ENCODE measurements at places on chromosomes 7 and 10. TPM values are rescaled to one million over a fixed set of nuclear protein-coding genes. Genes with fewer than 3 reads are reported as not detected.

DNA sequence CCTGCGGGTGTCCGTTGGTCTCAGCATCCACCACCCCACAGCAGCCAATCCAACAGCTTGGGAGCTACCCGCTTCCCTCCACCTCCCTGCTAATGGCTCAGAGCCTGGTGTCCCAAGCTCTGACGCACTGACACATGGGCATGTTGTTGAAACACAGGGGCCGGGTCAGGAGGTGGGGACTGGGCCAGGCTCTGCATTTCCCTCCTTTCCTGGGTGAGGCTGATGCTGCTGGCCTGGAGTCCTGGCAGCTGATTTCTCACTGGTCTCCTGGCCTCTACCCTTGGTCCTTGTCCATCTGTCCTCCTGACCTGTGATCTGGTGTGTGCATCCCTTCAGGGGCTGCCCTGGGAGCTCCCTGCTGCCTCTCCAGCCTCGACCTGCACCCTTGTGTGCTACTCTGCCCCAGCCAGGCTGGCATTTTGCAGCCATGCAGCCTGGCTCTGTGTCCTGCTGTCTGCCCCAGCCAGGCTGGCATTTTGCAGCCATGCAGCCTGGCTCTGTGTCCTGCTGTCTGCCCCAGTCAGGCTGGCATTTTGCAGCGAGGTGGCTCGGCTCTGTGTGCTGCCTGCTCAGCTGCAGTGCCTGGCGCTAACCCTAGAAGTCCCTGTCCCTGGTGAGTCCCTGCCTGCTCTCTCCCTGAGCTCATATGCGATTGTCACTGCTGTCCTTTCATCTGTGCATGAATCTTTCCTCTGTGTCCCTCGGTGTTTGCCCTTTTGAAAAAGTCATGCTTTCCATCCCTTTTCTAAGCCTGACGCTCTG lies 14.0 kb downstream of the AMZ1 start:
- DNase-seq, result no peak

DNA sequence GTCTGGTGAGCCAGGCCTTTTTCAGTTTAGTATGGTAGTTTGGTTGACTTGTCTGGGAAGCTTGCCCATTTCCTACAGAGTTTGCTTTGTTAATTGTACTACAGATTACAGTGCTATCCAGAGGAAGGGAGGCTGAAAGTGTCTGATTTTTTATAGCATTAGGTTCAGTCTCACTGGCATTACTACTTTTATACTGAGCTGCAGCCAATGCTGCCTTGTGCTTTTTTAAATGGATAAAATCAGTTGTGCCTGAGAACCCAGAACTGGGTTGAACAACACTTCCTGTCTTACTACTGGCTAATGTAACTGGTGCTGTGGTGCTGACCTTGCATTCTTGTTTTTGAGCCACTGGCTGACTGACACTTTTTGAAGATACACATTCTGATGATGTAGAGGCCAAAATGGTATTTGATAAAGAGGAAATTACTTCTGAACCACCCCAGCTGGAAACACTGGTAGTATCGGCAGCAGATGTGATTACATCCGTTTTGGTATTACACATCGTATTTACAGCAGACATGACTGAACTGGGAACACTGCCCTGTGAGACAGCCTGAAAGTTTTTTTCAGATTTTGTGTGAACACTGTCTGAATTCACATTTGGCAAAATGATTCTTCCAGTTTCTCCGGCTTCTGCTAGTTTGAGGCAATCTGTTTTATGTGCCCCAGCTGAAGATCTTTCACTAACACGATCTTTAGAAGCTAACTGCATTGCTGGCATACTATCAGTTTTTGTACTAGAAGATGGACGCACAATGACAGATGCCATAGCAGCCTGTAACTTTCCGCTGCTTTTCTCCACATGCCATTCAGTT lies 74.1 kb downstream of the NRBF2 start:
- no peak for DNase-seq

SPOCK2 gene
- 7.4 TPM for total RNA-seq

DNA sequence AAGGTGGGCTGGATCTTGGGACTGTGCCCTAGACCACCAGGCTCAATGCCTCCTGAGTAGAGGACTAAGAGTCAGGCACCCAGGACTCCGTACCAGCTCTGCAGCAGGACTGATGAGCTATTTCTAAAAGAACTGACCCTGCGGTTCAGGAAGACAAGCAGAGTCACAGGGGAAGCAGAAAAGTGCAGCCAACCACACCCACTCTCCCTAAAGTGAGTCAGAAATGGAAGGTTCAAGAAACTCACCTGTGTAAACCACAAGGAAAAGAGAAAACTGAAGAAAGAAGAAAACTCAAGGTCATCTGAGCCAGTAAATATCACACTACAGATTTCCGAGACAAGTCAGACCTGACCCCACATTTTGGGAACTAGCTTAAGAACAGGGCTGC lies 2.5 kb downstream of the PARP12 start:
- DNase-seq, result no peak

DNA sequence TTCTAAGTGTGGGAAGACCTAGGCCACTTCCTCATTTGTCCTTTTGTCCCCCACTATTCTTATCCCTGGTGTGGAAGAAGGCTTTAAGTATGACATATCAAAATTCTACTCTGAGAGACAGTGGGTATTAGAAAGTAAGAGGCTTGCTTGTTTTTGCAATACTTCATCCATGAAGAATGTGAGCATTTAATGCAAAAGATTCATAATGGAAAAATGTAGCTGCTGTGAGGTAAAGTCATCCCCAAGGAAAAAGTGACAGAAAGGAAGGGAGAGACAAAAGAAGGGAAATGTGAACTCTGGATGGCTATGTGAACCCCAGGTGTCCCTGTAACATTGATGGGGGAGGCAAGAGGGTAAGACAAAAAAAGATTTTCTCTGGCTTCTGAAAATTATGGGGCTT lies 607.5 kb downstream of the SORCS1 start:
- no peak for DNase-seq

DNA sequence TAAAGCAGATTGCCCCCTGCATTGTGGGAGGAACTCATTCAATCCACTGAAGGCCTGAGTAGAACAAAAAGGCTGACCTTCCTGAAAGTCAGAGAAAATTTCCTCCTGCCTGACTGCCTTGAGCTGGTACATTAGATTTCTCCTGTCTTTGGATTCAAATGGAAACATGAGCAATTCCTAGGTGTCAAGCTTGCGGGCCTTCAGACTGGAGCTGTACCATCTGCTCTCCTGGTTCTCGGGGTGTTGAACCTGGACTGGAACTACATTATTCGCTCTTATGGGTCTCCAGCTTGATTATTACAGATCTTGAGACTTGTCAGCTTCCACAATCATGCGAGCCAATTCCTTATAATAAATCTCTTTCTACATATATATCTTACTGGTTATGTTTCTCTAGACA lies 173.6 kb upstream of the STEAP4 start:
- no peak for DNase-seq

HOXA2 gene
- total RNA-seq, result 4.3 TPM

Data from mucosa of descending colon (tissue), 3 donors.